ENCODE measurements at places on chromosomes 16 and 17. TPM values are rescaled to one million over a fixed set of nuclear protein-coding genes. Genes with fewer than 3 reads are reported as not detected.

Gene ZNF385C
- total RNA-seq = 0.20 TPM

Gene TMEM88
- total RNA-seq = 32.6 TPM

DNA sequence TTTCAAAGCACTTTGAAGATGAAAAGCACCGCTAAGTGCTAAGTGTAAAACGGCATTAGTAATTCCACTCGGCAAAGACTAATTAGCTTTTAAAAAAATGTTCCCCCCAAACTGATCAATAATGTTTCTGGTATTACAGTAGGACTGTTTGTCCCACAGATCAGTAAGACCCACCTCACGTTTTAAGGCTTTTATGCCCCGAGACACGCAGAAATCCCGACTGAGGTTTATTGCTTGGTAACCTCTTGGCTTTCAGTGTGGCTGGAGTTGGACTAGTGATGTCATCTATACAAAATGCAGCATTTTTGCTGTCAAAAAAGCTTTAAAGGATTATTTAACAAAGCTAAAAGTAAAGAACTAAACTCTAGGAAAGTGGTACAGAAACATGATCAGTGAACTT, 414.6 kb upstream of the PSMD7 start:
- DNase-seq = no peak

Gene CCL17
- total RNA-seq = not detected

GRCh38 chr16:2852003-2852730, 5.8 kb downstream of the PRSS22 start:
- DNase-seq = no peak

DNA sequence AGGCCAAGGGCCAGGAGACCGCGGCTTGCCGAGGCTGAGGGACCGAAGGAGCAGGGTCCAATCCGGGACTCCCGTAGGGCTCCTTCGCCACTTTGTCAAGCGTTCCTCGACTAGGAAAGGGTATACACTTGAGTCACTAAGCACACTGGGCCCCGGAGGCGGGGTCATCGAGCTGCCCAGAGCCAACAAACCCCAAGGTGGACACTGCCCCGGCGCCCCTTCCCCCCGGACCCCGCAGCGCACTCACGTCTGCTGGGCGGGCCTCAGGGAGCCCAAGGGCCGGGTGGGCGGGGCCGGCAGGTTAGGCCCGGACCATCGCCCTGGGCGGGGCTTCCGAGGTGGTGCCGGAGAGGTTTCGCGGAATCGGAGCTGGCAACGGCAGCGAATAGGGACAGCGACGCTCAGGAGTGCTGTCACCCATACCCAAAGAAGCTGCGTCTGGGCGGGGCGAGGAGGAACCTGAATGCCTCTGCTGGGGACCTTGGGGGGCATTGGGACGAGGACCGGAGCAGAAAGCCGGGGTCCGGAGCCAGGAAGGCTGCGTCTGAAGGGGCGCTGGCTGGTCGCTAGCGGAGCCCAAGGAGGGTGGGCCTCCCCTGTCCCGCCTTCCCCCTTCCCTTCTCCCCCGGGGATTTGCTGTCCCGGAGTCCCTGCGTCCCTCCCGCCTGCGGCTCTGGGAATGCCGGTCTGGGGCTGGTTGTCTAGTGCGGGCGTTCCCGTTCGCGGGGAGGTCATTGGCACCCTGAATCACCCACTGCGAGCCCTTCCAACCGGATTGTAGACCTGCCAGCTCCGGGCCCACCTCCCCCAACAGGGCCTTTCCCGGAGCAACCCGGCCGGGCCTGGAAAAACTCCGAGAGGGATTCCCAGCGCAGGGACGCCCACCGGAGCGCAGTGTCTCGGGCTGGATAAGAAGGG, 118.2 kb upstream of the SMURF2 start:
- DNase-seq = peak; percentile 62

DNA sequence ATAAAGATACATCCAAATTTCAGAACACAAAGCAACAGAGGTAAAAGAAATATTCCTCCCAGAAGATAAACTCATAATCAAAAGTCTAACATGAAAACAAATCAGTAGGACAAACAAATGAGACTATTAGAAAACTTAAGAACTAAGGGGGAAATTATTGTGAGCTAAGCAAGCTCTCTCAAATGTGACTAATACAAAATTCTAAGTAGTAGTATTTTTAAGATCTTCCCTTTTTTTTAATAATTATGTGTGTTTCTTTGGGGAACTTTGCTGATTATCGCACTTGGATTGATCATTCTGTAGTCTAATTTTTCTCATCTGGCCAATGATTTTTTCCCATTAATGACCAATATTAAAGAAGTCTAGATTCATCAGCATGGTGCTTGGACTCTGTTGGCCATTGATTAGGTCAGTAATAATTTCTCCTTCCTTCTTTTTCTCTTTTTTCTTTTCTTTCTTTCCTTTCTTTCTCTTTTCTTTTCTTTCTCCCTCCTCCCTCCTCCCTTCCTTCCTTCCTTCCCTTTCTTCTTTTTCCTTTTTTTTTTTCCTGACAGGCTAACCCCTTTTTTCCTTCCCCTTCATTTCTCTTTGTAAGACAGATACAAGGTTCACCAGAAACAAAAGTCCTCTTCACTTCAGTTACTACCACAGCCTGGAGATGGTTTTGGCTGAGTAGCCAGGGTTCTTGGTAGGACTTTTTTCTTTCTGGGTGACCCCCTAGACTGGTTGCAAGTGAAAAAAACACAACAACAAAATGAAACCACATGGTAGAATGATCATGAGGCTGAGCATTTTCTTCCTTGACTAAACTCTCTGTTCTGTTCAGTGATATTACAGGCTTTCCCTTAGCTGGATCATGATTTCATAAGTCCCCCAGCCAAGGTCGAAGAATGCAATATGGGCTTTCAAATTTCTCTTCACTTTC, 2.9 kb upstream of the ABCA6 start:
- no peak for DNase-seq

DNA sequence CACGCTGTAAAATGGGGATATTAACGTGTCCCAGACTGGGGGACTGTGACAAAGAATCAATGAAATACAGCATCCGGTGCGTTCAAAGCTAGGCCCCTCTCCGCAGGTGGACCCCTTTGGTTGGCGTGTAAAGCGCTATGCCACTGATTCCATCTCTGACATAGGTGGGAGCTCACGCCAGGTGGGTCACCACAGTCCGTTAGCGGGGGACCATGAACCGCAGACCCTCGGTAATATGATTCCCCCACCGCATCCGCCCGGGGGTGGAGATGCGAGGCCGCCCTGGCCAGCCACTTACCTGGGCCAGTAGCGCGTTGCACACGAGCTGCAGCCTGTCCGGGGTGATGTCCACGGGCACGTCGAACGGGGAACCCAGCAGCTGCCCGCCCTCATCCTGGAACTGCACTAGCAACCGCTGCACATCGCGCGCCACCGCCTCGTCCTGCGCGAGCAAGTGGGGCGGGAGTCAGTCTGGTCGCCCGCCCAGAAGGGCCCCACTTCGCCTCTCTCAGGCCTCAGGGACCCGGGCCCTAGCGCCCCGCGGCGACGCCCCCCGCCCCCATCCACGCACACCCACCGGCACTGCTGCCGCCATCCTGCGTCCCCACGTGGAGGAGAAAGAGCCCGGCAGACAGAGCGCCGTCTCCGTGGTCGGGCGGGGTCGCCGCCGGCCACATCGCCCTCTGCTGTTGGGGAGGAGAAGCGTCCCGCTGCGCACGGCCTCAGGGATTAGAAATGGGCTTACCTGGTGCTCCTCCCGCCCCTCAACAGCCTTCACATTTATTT, at the start of gene NLE1:
Gene NLE1, minus strand, starts transcription at position 623 of the 786 bp plus-strand sequence. Its CDS starts 28 bp downstream, at position 595.
- DNase-seq = peak; percentile 89

- DNase-seq = no peak
Observed at GRCh38 chr17:1398028-1398427, 2.0 kb downstream of the YWHAE start.

Gene NECAB2
- 0.84 TPM for total RNA-seq

Gene TMC8
- total RNA-seq = 1.5 TPM

GRCh38 chr16:14283786-14284185, 212.7 kb downstream of the MRTFB start:
- DNase-seq = no peak

Gene CTRB2
- total RNA-seq = not detected

Gene HOXB5
- total RNA-seq = not detected

DNA sequence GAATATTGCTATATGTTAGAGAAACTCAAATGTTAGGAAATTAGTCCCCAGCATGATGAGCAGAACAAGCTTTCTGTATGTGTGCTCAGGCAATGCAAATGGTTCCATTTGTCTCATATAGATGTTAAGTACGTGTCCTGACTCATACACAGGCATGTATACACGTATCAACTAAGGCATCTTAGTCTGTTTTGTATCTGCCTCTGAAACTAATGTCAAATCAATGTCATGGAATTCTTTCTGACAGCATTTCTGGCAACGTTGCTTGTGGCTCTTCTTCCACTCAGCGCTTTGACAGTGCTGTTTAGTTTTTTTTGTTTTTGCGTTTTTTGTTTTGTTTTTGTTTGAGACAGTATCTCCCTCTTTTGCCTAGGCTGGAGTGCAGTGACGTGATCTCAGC, 111.9 kb downstream of the CNTNAP4 start:
- no peak for DNase-seq

DNA sequence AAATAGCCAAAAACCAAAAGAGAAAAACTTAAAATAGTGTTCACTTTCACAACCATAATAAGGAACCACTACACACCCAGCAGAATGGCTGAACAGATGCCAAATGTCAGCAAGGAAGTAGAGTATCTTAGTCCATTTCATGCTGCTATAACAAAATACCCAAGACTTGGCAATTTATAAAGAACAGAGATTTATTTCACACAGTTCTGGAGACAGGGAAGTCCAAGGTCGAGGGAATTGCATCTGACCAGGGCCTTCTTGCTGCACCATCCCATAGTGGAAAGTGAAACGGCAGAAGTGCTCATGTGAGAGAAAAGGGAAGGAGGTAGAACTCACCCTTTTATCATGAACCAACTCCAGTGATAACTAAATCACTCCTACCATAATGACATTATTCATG, 33.8 kb upstream of the CCL22 start:
- DNase-seq = no peak

Gene PRKCB
- total RNA-seq = 2.5 TPM

Data from left ventricle myocardium superior (tissue), 1 donor.